ENCODE measurements at places on chromosomes 3 and 15. TPM values are rescaled to one million over a fixed set of nuclear protein-coding genes. Genes with fewer than 3 reads are reported as not detected.

Gene LMAN1L
- total RNA-seq: not detected

Gene KCTD6
- 4.2 TPM for total RNA-seq

Gene CD80
- total RNA-seq: 0.71 TPM

Gene SLC9C1
- not detected for total RNA-seq

Gene PLA2G4D
- total RNA-seq: not detected

Data from CD8-positive, alpha-beta T cell (primary cell).